ENCODE measurements at places on chromosomes 3 and 15. TPM values are rescaled to one million over a fixed set of nuclear protein-coding genes. Genes with fewer than 3 reads are reported as not detected.

Gene PRRT3
- 1.1 TPM for total RNA-seq

- DNase-seq = no peak
Observed at GRCh38 chr15:91429973-91430372, 329.9 kb downstream of the SV2B start.

- DNase-seq = no peak
Observed at GRCh38 chr3:128274837-128275236, 121.6 kb downstream of the EEFSEC start.

- no peak for DNase-seq
Observed at GRCh38 chr3:193764959-193765358, 172.0 kb downstream of the OPA1 start.

DNA sequence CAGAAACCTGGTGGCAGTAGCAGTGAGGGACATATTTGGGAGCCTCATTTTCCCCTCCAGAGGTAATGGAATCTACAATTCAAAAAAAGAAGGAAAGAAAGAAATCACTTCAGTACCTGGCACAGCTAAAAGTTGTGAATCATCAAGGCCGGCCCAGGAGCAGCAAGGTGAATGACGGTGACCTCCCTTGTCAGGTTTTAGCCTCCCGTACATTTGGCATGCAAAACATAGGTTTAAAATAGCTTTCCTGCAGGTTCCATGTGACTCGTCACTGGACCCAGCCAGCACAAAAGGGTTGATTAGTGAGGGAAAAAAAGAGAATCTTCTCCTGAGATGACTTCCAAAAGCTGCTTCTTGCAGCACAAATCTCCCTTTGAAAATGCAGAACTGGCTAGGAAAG is 394.2 kb downstream of the LSAMP start:
- no peak for DNase-seq

DNA sequence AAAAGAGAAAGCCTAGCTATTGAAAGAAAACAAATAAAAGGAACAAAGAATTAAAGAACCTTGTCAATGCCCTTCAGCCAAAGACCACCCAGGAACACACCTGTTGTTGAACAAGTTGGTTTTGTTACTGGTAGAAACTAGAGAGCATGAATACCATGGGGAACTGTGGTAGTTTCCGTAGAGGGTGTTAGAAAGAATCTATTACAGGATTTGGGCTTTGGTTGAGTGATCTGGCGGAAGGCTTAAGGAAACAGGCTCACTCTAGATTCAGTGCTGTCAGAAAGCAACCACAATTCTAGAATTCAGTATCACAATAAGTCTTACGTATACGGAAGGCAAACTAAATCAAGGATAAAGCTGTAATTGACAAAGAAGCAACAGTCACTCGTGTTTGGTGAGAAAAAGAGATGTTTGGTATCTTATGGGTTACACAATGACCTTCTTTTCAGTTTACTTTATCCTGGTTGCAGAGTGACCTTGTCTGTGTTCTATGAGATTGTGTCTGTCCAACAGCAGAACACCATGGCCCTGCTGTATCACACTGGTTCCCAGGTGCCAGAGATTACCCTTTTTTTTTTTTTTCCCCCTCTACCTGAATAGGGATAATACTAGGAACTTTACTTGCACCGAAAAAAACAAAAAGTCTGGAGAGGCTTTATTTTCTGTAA is 265.9 kb downstream of the SHQ1 start:
- DNase-seq = no peak

GRCh38 chr3:113985541-113985940 is 37.7 kb downstream of the ZDHHC23 start:
- no peak for DNase-seq

All from myocyte (in vitro differentiated cells).